AG10803 (cell line): ENCODE measurements at places on chromosomes 1 and 21.

GRCh38 chr1:101250656-101251272 is 13.9 kb downstream of the S1PR1 start:
- DNase-seq, result no peak

GRCh38 chr1:90959352-90960206 is 62.3 kb downstream of the ZNF644 start:
- peak; percentile 17 for DNase-seq

GRCh38 chr1:110523011-110523410 is 4.0 kb upstream of the KCNA10 start:
- peak; percentile 25 for DNase-seq

DNA sequence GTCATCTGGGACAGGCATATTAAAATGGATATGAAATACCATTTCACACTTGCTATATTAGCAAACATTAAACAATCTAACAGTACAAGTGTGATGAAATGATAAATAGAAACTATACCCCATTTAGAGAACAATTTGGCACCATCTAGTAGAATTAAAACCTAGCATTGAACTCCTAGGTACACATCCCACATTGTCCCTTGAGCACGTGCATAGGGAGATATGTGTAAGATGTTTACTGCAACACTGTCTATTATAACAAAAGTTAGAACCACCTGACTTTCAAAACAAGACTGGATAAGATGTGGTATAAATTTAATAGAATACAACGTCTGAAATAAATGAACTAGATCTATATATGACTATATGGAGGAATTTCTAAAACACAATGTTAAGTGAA is 3.8 kb downstream of the SLC22A15 start:
- no peak for DNase-seq

DNA sequence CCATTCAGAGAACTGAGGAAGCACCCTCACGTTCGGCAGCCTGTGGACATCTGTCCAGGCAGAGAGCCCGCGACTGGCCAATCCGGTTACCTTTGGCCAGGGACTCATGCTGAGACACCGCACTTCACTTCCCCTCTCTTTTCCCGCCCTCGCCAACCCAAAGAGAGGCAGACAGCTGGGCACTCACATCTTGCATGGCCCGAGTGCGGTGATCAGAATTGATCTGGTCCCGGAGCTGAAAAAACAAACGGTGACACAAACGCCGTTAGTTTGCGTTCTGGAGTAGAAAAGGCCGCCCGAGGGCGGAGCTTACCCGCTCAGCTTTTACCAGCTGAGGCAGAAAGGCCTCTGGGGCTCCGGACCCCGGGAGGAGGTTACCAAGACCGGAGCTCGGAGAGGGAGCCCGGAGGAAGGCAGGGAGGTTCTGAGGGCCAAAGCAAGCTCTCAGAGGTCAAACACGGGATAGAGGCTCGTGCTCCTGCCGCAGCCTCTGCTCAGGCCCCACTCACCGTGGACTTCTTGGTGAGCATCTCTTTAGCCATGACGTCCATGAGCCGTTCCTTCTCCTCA is 376 bp downstream of the SF3A3 start:
- DNase-seq, result no peak

GRCh38 chr1:157177733-157178394 is 39.7 kb upstream of the ETV3 start:
- DNase-seq, result no peak

DNA sequence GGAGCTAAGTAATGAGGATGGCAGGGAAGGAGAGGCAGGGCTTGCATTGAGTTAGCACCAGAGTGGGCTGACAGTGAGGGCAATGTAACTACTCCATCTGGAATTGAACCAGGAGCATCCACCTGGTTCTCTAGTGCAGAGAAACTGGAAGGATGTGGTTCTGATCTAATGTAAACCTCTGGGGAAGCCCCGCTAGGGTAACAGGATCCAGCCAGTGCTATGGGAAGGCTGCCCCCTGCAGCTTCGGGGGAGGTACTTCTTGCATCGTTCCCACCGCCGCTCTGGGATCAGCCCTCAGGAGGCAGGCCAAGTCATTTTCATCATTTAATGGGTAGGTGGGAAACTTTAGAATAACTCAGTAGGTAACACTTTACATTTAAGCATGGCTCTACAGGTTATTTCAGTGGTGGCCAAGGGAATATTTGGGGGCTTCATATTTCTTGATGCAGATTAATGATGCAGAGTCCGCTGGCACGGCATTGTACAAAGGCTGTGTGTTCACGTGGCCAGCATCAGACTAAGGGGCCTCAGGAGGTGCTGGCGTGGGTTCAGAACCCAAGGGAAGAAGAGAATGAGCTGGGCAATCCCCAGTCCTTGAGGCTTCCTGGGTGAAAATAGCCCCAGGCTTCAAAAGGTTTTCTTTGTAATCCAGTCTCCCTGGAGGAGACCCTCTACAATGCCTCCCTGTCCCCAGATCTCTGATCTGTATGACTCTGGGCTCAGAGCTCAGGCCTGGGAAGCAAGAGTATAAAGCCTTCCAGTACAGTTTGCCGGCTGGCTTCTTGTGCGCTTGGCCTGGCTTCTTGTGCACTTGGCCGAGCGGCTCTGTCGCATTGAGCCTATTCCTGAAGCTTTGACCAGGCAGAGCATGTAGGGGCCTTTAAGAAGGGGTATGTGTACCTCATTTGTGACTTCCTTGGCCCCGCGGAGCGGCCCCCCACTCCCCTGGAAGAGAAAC is 26.4 kb upstream of the KAZN start:
- no peak for DNase-seq

- no peak for DNase-seq
Measured at GRCh38 chr1:2447276-2448097, 28.6 kb upstream of the PLCH2 start.

DNA sequence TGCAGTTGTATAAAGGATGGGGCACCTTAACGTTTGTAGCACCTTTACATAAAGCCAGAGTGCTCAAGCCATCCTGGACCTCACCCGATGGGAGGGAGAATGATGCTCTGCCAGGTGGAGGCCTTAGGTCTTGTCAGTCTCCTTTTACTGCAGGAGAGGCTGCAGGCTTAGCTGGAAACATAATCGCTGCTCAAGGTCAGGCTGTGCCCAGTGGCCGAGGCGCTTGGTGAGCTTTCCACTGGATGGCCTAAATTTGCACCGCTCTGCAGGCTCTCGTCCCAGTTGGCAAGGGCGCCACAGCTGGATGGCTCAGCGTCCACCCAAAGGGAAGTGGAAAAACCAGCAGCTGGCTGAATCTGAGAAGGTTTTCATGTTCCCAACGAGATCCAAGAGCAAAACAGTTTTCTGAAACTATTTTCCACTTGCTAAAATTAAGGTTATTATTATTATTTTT is 438.9 kb downstream of the CAMTA1 start:
- no peak for DNase-seq

GRCh38 chr21:37532868-37533780 is 166.6 kb downstream of the DYRK1A start:
- DNase-seq, result no peak

- no peak for DNase-seq
Measured at GRCh38 chr1:219582865-219583264, 30.0 kb downstream of the ZC3H11B start.

- DNase-seq, result no peak
Measured at GRCh38 chr1:198595765-198596164, 43.1 kb upstream of the PTPRC start.

GRCh38 chr1:23692308-23692871 is 784 bp downstream of the RPL11 start:
- no peak for DNase-seq

DNA sequence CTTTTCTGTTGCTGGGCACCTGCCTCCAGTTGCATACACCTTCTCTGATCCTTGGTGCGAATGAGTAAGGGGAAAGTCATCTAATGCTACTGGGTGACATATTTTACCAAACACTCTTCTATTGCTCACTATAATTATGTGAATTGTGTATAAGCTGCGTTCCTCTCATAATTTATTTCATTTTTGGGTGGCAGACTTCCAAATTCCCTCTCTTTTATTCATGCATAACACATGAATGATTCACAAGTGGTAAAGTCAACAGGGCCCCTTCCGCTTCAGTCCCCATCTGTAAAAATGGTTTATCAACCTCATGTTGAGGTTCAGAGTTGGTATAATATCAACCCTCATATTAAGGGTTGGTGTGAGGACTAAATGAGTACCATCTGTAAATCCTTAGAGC is 3.2 kb upstream of the QSOX1 start:
- peak; percentile 92 for DNase-seq

GRCh38 chr1:52604063-52604770 is 2.0 kb downstream of the GPX7 start:
- DNase-seq, result peak; percentile 37

DNA sequence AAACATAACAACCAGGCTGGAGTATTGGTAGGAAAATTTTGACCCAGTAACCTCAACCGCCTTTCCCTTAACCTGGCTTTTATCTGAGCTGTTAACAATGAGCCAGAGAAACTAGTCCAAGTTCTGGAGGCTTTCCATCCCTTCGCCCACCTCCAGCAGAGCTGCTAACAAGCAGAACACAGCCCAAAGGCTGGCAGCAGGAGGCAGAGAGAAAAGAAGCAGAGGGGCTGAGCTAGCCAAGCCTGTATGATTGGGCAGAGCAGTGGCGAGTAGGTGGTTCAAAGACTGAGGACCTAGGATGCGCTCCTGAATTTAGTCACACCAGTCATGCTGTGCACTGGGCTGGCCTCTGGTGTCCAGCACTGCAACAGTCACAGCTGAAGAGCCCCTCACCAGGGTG is 123.0 kb downstream of the TNR start:
- no peak for DNase-seq

GRCh38 chr21:14541841-14542490 is 4.1 kb downstream of the SAMSN1 start:
- no peak for DNase-seq

DNA sequence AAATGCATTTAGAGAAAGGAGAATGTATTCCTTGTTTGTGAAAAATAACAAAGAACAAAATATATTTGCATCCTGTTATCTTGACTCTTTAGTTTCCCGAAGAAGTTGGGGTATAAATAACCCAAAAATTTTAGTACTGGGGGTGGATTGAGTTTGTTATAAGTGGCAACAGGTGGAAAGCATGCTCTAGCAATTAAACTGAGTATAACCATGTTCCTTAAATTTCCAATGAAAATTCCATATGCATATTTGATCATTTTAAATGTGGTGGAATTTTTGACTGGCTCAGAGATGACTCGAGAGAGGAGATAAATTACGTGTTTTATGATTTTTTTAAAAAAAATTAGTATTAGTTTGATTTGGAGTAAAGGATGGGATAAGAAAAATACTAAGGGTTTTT is 348.9 kb downstream of the TGFB2 start:
- DNase-seq, result no peak

- no peak for DNase-seq
Measured at GRCh38 chr1:39940980-39941871, 13.7 kb upstream of the MFSD2A start.

DNA sequence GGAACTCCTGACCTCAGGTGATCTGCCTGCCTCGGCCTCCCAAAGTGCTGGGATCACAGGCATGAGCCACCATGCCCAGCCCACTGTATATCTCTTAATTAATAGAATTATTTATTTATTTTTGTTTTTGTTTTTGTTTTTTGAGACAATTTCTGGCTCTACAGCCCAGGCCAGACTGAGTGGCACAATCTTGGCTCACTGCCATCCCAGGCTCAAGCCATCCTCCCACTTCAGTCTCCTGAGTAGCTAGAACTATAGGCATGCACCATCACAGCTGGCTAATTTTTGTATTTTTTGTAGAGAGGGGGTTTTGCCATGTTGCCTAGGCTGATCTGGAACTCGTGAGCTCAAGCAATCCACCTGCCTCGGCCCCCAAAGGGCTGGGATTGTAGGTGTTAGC is 15.7 kb upstream of the WDTC1 start:
- no peak for DNase-seq

DNA sequence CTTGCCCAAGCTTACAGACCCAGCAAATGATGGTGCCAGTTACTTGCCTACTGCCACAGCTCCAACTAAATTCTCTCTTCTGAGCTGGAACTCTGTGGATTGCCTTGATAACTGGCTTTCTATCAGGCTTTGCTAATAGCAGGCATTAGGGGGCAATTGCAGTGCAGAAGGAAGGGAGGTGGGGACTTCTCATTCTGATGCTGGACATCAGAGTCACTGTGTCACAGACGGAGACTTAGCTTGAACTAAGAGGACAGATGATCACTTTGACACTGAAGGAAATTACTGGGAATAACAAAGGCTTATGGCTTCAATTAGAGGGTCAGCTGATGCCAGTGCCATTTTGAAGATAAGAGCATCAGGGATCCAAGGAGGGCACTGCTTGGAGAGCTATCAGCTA is 114.5 kb downstream of the DDX20 start:
- DNase-seq, result no peak

- peak; percentile 62 for DNase-seq
Measured at GRCh38 chr1:110133436-110133835, 16.9 kb upstream of the SLC6A17 start.

DNA sequence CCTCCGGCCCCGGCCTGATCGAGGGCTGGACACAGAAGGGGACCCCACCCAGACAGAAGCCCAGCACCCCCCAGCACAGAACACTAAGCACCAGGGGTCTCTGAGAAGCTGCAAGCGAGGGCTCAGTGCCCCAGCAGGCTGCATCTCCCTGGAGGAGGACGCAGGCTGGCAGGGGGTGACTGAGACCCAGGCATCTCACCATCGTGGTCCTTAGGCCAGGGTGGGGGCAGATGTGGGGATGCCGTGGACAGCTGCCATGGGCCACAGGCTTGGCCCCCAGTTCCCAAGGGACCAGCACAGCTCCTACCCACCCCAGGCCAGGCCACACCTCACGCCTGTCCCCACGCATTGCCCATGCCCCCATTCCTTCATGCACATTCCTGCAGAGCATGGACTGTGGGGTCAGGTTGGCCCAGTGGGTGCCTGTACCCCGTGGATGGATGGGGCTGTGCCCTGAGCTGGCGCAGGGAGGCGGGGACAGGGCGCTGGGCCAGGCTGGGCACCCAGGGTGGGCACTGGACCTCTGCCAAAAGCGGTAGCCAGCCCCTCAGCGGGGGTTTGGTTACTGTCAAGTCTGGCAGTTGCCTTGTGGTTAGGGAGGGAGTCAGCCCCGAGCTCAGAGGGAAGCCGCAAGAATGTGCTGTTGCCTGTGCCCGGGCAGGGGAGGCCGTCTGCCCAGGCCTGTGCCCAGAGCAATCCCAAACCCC is 61.5 kb downstream of the ARHGEF16 start:
- DNase-seq, result peak; percentile 67

- no peak for DNase-seq
Measured at GRCh38 chr1:27592232-27592930, 11.6 kb downstream of the AHDC1 start.

DNA sequence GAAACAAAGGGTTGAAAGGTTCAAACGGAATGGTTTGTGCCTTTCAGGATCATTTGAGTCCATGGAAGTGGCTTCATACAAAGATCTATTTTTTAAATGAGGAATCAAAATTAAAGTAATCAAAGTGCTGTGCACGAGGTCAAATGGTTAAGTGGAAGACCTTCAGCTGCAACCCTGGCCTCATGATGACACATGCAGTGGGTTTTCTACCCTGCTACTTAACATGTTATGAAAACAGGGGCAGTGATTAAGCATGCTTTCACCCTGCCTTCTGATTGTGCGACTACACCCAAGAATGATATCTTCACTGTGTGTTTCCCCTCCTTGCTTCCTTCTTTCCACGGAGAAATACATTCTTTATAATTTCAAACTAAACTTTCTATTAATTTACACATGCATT is 604.2 kb downstream of the LRRIQ3 start:
- DNase-seq, result no peak

- DNase-seq, result no peak
Measured at GRCh38 chr21:46055863-46056281, 42.0 kb upstream of the COL6A2 start.

GRCh38 chr21:17201741-17202260 is 311.0 kb upstream of the CXADR start:
- DNase-seq, result no peak

- DNase-seq, result peak; percentile 6
Measured at GRCh38 chr1:103250441-103250861, 142.1 kb upstream of the COL11A1 start.

GRCh38 chr1:86866665-86867064 is 47.3 kb downstream of the SELENOF start:
- peak; percentile 58 for DNase-seq
